ENCODE measurements at places on chromosomes 16 and 17. TPM values are rescaled to one million over a fixed set of nuclear protein-coding genes. Genes with fewer than 3 reads are reported as not detected.

- DNase-seq: no peak
Measured at GRCh38 chr16:69240331-69240730, 53.4 kb downstream of the SNTB2 start.

Gene TMEM100
- 0.06 TPM for total RNA-seq

DNA sequence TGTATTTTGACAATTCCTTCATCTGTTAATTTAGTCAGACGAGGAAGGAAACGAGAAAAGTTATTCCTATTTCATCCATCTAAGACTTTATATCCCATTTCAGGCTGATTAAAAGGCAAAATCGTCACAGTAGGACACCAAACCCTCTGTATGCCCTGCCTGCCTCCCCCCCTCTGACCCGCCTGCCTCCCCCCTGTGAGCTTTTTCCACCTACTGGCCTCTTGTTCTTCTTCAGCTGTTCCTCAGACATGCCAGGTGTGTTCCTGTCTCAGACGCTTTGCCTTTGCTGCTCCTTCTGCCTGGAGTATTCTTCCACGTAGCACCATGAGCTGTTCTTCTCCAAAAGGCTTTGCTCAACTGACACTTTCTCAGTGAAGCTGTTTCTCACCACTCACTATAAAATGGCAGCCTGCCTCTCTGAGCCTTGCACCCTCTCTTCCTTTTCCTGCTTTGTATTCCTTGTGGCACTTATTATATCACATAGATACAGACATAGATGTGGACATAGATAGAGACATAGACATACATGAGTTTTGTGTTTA, 723.4 kb downstream of the MAF start:
- DNase-seq: no peak

Gene TMIGD1
- not detected for total RNA-seq

Gene CCDC78
- 0.23 TPM for total RNA-seq

Gene KLHL10
- not detected for total RNA-seq

Gene TBC1D26
- total RNA-seq: not detected

GRCh38 chr17:46080118-46081017, 81.3 kb downstream of the STH start:
- no peak for DNase-seq

Gene CDYL2
- total RNA-seq: 4.1 TPM

Gene RHBDL1
- 0.11 TPM for total RNA-seq

GRCh38 chr16:2469399-2470233, 1.5 kb upstream of the NTN3 start:
- DNase-seq: no peak

- DNase-seq: peak; percentile 19
Measured at GRCh38 chr16:21166561-21166961, 8.1 kb downstream of the LDAF1 start.

- no peak for DNase-seq
Measured at GRCh38 chr16:2288726-2289125, 20.8 kb upstream of the RNPS1 start.

- DNase-seq: no peak
Measured at GRCh38 chr16:35750157-35750689, 2290.8 kb downstream of the TP53TG3F start.

DNA sequence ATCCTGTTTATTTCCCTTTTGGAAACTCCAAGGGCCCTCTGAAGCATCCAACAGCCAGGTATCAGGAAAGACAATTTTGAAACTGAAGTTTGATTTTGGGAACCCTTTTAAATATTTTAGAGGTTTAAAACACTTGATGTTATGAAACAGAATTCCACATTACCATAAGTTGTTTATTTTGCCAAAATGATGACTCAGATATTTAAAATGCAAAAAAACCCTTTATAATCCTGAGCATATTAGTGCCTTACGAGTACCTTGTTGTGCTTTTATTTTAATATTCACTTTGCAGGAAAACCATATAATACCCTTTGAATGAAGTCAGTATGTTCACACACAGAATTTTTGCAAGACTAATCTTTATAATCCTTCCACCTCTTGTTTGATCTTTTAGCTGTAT, 765.1 kb upstream of the CA10 start:
- no peak for DNase-seq

Gene TMEM208
- 54.8 TPM for total RNA-seq

Gene ABCC6
- total RNA-seq: not detected

GRCh38 chr17:48630925-48631692, 5.0 kb upstream of the HOXB9 start:
- no peak for DNase-seq

Gene CTRB1
- not detected for total RNA-seq

Gene EME1
- total RNA-seq: 9.2 TPM

Gene SDR42E2
- total RNA-seq: not detected

Gene MT3
- total RNA-seq: not detected

DNA sequence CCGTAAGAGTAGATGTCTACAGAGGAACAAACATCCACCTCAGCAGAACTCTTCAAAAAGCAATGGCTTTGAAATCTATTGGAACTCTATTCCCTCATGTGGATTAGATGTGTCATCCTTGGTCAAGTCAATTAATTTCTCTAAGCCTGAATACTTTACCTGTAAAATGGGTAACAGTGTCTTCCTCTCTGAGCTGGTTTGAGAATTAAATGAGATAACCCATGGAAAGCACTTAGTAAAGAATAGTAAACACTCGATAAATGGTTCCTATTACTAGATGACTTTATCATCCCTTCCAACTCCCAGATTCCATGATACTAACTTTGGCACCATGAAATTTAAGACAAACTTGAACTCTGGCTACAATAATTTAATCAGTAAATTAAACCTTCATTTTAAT, 89.1 kb downstream of the SKAP1 start:
- no peak for DNase-seq

DNA sequence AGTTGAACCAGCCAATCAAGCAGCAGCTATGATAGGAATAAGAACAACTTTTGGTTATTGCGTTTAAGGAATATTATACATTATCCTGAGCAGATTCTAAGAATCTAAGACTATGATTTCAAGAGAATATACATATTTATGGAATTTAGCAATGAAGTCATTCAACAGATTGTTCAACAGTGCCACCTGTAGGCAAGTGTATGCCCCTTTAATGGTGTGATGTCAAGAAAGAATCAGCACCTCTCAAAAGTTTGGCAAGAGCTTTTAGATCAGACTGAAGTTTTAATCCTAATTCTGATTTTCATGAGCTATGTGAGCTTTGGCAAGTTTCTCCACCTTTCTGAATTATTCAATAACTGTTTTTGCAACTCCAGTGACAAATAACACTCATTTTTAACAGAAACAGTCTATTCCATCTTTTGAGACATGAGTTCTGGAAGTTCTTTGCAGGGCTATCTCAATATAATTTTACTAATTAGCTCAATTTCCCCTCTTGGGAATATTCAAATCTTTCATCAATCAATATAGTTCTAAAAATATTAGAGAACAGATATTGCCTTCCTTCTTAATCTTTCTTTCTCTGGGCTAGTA, 474.3 kb upstream of the TOM1L1 start:
- no peak for DNase-seq

DNA sequence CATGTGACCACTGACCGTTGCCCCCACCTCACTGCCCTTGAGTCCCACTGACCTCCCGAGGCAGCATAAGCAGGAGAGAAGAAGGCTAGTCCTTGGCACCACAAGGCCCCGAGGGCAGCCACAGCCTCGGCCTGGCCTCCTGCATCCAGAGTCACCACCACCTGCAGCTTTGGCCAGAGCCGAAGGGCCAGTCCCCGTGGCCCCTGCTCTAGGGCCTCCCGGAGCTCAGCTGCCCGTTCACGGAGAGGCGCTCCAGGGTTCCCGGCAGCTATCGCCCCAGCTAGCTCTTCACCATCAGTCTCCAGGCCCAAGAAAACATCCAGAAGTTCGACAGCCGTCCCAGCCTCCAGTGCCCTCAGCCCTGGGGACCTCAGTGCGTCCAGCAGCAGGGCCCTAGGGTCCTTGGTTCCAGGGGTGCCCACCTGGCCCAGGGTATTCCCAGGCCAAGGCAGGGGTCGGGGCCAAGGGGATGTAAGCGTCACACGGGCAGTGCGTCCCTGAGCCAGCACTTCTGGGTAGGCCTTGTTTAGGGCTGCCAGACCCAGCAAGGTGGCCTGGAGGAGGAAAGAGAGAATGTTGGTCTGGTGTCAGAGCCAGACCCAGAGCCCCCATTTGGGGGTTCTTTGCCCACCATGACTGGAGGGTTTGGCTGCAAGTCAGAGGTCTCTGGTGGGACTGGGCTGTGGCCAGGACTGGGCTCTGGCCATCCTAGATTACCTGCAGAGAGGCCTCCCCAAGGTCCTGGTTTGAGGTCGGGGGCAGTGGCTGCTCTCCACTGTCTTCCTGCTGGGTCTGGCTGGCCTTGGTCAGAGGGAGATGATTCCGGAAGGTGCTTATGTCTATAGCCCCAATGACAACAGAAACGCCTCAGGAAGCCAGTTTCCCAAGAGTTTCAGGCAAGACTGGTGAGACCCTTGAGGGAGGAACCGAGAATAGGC, 1.8 kb downstream of the GHDC start:
- DNase-seq: no peak

GRCh38 chr17:10727192-10727591, 2.6 kb downstream of the TMEM220 start:
- DNase-seq: no peak

GRCh38 chr16:75475420-75475847, 10.9 kb upstream of the TMEM170A start:
- DNase-seq: no peak

GRCh38 chr17:70668276-70668937, 499.1 kb downstream of the KCNJ2 start:
- DNase-seq: no peak

- no peak for DNase-seq
Measured at GRCh38 chr16:73216932-73217331, 169.0 kb upstream of the ZFHX3 start.

DNA sequence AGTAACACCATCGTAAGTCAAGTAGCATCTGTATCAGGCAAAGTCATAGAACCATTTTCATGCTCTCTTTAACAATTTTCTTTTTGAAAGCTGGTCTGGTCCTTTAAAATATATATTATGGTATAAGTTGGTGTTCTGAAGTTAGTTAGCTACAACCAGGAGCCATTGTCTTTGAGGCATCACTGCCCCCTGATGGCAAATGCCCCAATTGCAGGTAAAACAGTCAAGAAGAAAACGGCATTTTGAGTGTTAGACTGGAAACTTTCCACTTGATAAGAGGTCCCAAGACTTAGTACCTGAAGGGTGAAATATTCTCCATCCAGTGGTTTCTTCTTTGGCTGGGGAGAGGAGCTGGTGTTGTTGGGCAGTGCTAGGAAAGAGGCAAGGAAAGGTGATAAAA, 14.1 kb downstream of the TP53 start:
- no peak for DNase-seq

- DNase-seq: no peak
Measured at GRCh38 chr17:56031636-56032035, 121.6 kb upstream of the ANKFN1 start.

DNA sequence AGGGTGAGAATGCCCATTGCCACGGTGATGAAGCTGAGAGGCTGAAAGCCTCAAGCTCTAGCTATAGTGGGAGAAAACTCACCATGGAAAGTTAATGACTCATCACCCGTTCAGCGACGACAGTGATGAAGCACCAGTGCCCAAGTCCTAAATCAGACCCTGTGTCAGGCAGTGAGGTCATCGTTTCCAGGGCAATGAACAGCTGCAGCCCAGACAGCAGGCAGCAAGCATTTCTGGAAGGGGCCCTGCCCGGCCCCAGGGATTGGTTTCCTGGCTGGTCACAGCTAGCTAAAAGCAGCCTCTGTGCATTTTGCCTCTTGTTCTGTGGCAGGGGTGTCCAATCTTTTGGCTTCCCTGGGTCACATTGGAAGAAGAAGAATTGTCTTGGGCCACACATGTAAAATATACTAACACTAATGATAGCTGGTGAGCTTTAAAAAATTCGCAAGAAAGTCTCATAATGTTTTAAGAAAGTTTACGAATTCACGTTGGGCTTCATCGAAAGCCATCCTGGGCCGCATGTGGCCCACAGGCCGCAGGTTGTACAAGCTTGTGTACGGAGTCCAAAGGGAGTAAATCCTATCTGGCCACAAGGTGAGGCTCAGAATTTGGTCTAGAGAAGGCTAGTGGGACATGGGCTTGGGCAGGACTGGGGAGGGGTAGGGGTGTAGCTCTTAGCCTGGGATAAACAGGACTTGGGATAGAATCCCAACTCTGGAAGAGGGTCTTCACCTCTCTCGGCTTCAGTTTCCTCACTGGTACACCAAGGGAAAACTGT, 40.6 kb downstream of the MIS12 start:
- DNase-seq: peak; percentile 97

DNA sequence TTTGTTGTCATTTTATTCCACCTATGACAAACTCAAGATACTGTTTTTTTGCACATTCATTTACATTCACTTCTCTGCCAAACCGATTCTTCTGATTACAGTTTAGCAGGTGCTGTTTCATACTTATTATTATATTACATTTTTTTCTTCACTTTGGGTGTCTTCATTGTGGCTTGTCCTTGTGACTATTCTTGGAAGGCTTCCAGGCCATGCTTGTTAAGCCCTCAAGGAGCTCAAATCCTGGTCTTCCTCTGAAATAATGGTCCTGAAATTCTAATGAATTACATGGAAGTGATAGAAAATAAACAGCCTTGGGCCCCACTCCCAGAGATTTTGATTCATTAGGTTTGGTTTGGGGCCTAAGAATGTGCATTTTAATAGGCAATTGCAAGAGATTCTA, 1.4 kb downstream of the KRTAP2-4 start:
- DNase-seq: no peak

Gene HSPB9
- not detected for total RNA-seq

GRCh38 chr16:30755955-30756780, 5.7 kb downstream of the CFAP119 start:
- no peak for DNase-seq

GRCh38 chr17:50283246-50283645, 9.0 kb downstream of the TMEM92 start:
- DNase-seq: no peak

Gene SLC5A2
- total RNA-seq: not detected

Gene KRT33B
- not detected for total RNA-seq

DNA sequence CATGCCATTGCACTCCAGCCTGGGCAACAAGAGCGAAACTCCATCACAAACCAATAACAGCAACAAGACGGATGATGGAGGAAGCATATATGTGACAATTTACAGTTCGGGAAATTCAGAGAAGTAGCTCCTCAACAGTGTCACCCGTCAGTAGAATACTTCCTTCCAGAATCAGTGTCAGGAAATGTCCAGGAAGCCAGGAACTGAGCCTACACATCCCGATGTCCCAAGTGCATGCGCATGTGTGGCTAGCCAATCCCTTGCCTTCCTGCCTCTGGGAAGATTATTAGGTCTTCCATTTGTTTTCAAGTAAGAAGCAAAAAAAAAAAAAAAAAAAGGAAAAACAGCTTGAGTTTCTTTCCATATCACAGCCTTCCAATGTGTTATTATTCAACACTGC, 1.4 kb upstream of the PITPNC1 start:
- no peak for DNase-seq

DNA sequence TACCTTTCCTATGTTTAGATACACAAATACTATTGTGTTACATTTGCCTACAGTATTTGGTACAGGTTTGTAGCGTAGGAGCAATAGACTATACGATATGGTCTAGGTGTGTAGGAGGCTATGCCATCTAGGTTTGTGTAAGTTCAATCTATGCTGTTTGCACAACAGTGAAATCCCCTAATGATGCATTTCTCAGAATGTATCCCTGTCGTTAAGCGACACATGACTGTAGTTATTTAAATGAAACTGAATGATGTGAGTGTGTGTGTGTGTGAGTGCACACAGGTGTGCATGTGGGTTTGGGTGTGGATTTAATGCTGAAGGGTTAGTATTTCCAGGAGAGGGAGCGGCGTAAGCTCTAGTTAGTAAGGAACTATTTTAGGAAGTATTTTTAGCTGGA, 34.6 kb upstream of the SMIM36 start:
- no peak for DNase-seq

- DNase-seq: no peak
Measured at GRCh38 chr16:676913-677312, 1.4 kb downstream of the RHBDL1 start.

Gene PRKCB
- total RNA-seq: 3.6 TPM

GRCh38 chr17:80882926-80883685, 108.5 kb upstream of the CHMP6 start:
- DNase-seq: no peak
